ENCODE measurements at places on chromosomes 5 and 9.

DNA sequence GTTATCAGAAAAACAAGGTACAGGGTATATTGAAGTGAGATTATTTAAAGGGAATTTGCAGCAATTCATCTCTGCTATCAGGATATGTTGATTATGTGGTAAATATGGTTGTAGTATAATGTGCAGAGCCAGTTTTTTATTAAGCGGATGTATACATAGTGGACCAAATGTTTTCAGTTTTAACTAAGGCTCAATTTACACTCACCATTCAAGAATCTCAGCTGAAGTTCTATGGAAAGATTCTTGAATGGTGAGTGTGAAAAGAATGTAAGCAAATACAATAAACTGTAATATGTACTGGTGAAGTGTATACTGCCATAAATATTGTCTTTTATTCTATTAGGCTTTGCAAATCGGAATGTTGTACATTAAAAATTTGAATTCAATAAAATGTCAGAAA, 895.9 kb upstream of the CDH10 start:
- no peak for DNase-seq

GRCh38 chr9:137610944-137611343, 5.5 kb downstream of the ARRDC1 start:
- DNase-seq, result no peak

DNA sequence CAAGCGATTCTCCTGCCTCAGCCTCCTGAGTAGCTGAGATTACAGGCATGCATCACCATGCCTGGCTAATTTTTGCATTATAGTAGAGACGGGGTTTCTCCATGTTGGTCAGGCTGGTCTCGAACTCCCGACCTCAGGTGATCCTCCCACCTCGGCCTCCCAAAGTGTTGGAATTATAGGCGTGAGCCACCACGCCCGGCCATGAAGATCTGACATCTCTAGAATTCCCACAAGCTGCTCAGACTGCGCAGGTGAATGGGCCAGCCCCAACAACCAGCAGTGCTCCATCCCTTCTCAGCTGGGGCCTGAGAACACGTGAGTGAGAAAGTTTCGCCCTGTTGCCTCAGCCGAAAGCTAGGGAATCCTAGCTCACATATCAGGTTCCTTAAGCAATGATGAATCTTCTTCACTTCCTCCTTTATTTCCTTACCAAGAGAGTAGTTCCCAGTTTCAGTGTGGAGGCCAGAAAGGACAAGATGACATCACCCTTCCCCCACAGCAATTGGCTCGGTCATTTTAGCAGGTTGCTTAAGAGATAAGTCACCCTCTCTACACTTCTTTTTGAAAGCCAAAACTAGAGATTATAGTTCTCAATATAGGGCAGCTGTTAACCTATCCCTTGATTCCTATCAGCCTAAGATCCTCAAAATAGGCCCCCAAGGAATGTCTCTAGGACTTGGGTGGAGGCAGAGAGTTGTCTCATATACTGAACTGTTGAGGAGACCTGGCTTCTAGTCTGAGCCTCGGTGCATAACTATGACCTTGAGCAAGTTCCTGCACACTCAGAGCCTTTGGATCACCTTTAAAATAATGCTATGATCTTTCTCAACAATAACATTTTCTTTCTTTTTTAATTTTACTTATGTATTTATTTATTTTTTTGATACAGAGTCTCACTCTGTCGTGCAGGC, 23.9 kb upstream of the PPP2CA start:
- no peak for DNase-seq

DNA sequence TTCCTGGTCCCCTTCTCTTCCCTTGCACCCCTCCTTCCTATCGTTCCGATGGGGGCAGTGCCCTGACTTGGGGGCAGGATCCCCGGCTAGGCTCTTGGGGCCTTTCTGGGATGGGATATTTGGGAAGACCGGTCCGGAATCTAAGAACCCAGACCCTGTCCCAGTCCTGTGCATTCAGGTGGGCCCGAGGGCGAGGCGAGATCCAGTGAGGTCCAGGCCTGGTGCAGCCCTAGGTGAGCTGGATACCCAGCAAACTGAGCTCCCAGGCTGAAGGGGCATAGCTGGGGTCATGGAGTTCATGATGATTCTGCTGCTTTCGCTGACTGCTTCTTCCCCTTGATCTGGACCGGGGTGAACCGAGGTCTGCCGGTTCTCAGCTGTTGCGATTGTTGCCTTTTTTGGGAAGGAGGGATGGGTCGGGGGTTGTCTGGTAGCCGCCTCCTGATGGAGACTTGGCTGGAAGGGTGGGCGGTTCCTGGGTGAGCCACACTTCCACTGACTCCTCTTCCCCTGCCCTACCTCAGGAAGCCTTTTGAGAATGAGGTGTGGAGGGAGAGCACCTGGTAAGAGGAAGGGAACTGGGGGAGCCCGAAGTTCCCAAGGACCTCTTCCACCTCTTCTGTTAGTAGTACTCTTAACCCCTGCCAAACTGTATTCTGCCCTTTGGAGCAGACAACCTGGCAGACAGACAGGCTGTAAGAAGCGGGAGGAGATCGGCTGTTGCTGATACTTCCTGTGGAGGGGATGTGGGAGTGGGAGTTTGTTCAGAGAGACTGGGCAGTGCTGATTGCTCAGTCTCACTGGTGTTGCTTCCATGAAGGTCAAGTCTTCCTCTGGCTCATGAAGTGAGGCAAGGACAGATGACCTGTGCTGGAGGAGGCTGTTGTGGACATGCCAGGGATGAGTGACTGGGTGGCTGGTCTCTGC, 1.0 kb downstream of the LRRC8A start:
- DNase-seq, result no peak

- no peak for DNase-seq
Observed at GRCh38 chr5:74289238-74289637, 351.3 kb downstream of the ENC1 start.

- no peak for DNase-seq
Observed at GRCh38 chr9:127313042-127313560, 48.5 kb downstream of the GARNL3 start.

DNA sequence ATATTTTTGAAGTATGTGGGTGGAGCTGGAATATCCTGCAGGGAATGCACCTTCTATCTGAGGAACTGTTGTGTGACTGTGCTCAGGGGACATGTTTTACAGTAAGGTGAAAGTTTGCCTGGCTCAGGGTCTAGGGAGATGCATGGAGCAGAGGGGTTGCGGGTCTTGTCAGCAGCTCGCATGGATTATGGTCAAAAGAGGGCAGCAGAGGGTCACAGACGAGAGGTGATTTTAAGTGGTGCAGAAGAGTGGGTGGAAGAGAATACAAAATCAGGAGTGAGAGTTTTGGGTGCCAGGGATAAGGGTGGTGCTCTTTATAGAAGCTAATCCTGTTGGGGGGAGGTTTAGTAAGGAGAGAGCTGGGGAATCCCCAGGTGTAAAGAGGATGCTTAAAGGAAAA, 53.5 kb upstream of the GRIN3A start:
- peak; percentile 3 for DNase-seq

DNA sequence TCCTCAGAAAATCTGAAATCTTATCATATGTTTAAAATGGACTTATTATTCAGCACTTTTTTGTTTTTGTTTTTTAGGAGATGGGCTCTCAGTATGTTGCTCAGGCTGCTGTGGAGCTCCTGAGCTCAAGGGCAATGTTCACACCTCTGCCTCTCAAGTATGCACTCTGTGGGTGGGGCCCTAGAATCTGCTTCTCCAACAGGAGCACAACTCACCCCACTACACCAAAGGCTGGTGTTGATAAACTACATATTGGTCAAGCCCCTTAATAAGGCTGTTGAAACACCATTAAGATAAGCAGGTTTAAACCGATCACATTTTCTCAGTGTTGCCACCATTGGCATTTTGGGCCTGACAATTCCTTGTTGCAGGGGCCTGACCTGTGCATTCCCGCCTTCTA, 131.6 kb downstream of the FANCC start:
- DNase-seq, result no peak

DNA sequence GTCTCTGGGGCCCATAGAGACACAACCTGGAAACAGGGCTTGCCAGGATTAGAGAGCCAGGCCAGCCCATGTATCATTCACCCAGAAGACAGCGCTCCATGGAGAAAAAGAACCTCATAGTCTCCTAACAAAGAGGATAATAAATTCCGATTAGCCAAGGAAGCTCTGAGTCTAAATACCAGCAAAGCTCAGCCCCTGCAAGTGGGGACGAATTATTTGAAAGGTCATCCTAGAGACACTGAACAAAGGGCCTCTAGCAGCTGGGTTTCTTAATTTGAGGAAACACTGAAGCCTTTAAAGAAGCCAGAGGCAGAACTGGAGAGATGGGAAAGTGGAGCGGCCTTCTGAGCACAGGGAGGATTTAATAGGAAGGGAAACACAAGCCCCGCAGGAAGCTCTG, 287.1 kb upstream of the ZNF462 start:
- DNase-seq, result no peak

GRCh38 chr5:92401-93220, 643 bp downstream of the PLEKHG4B start:
- no peak for DNase-seq

- no peak for DNase-seq
Observed at GRCh38 chr5:129174480-129174879, 79.9 kb downstream of the ISOC1 start.

- no peak for DNase-seq
Observed at GRCh38 chr5:17118631-17119030, 98.8 kb upstream of the BASP1 start.

DNA sequence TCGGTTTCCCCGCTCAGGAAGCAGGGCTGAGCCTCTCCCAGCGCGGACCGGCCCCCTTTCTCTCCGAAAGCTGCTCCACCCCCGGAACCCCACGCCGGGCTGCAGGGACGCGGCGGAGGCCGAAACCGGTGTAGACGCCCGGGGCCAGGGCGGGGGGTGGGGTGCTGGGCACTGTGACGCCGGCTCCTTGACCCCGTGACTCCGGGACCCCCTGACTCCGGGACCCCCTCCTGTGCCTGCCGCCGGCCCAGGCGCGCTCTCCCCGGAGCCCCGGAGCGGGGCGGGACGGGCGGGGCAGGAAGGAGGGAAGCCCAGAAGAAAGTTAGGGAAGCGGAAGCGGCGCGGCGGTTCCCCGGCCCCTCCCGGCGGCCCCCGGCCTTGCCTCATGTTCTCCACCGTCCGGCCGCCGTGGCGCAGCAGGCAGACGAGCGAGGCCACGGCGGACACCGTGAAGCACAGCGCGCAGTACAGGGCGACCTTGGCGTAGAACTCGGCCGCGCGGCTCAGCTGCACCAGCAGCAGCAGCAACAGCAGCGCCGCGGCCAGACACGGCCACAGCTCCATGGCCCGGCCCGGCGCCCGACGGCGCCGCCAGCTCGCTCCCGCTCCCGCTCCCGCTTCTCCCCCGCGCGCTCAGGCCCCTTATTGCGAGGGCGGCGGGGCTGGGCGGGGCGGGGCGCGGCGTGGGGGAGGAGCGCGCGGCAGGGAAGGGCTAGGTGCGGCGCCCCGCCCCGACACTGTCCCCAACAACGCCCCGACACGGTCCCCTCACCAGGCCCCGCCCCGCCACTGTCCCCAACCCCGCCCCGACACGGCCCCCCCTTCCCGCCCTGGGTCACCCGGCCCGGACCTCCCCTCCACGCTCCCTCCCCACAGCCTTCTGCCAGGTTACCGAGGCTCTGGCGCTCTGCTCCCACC, at the start of gene AGPAT2:
Gene AGPAT2 (minus strand): TSS at position 664 of the 918 bp plus-strand sequence. CDS start 100 bp downstream, at position 564.
- DNase-seq, result peak; percentile 58

GRCh38 chr9:104879555-104880309, 48.2 kb downstream of the ABCA1 start:
- no peak for DNase-seq

DNA sequence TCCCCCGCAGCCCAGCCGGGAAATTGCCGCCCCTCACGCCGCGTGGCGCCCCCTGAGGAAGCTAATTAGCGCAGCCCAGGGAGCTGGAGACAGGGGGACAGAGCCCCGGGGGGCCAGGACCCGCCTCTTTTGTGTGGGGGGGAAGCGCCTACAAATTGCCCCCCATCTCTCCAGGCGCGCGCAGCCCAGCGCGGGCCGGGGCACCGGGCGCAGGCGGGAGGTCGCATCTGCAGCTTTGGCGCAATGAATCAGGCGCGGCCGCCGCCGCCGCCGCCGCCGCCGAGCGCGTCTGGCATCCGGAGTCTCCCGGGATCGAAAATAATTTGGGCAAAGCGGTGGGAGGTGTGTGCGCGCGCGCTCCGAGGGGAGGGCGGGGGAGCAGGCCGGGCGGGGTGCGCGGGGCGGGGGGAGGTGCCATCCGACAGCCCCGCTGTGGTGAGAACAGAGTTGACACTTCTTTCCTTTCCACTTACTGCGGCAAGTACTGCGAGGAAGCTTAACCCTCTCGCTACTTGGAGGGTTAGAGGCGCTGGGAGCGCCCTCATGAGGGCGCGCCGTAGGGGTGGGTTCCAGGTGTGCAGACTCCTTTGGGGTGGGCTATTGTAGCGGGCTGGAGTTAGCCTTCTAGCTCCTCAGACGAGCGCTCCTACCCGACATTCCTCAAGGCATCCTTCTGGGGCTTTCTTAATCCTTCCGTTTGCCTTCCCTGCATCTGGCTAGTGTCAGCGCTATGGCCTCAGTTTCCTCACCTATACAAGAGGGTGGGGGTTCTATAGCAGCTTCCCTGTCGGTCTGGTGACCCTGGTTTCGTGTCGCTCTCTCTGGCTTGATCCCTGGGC, 63.1 kb downstream of the CXXC5 start:
- peak; percentile 63 for DNase-seq

GRCh38 chr5:67453111-67453905, 256.7 kb upstream of the CD180 start:
- DNase-seq, result no peak

- no peak for DNase-seq
Observed at GRCh38 chr5:59421986-59422941, 471.3 kb downstream of the PDE4D start.

GRCh38 chr5:14901462-14902051, 30.0 kb upstream of the ANKH start:
- DNase-seq, result no peak

- DNase-seq, result no peak
Observed at GRCh38 chr5:178293815-178294214, 61.2 kb upstream of the PHYKPL start.

DNA sequence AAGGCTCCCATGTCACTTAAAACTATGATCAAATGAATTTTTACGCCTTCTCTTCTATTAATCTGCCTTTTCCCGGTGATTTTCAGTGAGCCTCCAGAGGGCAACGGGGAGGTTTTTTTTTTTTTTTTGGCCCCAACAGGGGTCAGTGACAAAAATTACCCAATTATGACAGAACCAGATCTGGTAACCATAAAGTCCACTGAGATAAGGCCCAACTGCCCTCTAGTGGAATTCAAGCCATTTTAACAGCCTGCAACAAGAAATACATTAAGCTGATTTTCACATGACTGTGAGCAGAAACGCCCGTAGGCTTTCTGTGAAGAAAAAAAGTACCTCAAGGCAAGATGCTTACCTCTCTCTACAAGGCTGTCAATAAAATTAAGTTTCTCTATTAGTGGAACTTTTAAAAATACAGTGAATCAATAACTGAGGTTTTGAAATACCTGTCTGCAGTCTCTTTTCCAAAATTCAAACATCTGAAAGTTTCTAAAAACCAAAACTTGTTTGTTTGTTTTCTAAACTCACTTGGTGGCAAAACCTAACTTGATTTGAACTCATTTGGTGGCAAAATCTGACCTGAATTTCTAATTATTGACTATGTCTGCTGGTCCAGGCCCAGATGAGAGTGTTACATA, 49.7 kb upstream of the FST start:
- no peak for DNase-seq

- DNase-seq, result no peak
Observed at GRCh38 chr5:123817267-123817666, 305.3 kb downstream of the CSNK1G3 start.

- DNase-seq, result no peak
Observed at GRCh38 chr9:6864102-6864501, 106.3 kb downstream of the KDM4C start.

GRCh38 chr5:133365738-133366137, 246.6 kb downstream of the FSTL4 start:
- no peak for DNase-seq

GRCh38 chr5:60743511-60744314, 43.7 kb upstream of the DEPDC1B start:
- no peak for DNase-seq

All from activated CD4-positive, alpha-beta T cell treated with anti-CD3 and anti-CD28 coated beads, Interleukin-2, amount 50 U/mL, for 1 hour (primary cell).